HFFc6 (cell line): ENCODE measurements at places on chromosomes 6 and 20. TPM values are rescaled to one million over a fixed set of nuclear protein-coding genes. Genes with fewer than 3 reads are reported as not detected.

The NRSN1 gene
- total RNA-seq = not detected in 2 replicates

The SNX14 gene
- 58.1 to 66.9 TPM (median 65.7 TPM) in 3 replicates for total RNA-seq

The SLC16A10 gene
- not detected in 3 replicates for total RNA-seq

The CPNE5 gene
- 0.17 TPM in 1 of 3 replicates, not detected in the others for total RNA-seq

The SIRPB1 gene
- 0.29 TPM in 1 of 3 replicates, not detected in the others for total RNA-seq

The C6orf15 gene
- total RNA-seq = not detected in 3 replicates

The SCUBE3 gene
- 37.0 and 71.3 TPM in 2 replicates for total RNA-seq

The TBX18 gene
- 16.7 to 23.8 TPM (median 21.3 TPM) in 3 replicates for total RNA-seq

The TAAR5 gene
- not detected in 2 replicates for total RNA-seq

The SCP2D1 gene
- total RNA-seq = not detected in 3 replicates

The DEFB126 gene
- total RNA-seq = not detected in 3 replicates
